ENCODE measurements at places on chromosomes 6 and 20.

DNA sequence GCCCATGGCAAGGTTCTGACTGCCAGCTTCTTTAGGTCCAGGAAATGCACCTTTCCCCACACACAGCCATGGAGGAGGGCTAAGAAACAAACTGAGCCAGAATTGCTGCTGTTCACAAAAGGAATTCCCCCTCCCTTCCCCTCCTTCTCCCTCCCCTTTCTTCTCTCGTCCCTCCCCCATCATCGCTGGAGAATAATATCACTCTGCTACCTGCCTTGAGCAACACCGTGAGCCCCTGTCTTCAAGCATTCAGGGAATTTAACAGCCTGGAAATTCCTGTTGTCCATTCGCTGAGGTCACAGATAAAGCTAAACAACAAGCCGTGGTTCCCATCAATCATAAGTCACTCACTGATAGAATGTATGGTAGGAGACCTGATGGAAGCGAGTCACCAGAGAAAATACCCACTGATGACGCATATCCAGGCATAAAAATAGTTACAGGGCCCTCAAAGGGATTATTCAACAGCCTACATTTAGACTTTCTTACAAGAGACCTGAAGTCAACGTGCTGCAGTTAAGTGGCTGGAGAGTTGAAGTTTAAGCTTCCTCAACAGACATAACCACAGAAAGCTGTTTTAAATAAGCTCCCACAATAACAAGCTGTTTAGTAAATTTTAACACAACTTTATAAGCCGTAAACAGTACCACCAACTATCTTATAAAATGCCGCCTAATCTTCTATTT, 59.7 kb downstream of the HIVEP2 start:
- DNase-seq = no peak

GRCh38 chr6:43834528-43835155, 64.6 kb downstream of the VEGFA start:
- DNase-seq = no peak

DNA sequence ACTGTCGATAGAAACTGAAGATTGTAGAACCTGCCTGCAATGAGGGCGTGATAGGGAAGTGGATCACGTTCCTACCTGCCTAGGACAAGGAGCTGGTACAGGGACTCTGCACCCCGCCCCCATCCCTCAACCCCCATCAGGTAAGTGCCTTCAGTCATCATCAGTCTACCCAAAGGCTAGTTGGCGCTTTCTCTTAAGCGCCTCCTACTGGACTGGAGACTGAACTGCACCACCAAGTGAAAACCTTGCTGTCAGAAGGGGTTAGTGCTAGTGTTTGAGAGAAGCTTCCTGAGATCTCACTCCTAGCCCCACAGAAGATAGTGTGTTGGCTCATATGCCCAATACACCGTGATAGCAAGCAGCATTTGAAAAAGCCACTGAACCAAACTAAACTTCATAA, 706.5 kb upstream of the MAN1A1 start:
- no peak for DNase-seq

DNA sequence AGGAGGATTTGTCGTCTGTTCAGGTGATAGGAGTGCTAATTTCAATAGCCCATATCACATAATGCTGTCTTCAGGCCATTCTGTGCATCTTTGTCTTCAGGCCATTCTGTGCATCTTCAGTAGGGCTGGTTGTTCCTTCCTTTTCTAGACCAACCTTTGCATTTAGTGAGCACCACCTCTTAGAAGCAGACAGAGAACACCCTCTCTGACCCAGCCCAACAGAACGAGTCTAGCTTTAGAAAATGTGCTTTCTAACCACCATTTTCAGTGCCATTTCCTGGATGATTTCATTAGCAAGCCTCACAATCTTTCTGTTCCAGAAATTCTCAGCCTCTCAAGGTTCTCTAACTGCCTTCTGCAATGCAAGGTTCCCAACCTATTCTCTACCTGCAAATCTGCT, 215.3 kb upstream of the KCNQ5 start:
- no peak for DNase-seq

DNA sequence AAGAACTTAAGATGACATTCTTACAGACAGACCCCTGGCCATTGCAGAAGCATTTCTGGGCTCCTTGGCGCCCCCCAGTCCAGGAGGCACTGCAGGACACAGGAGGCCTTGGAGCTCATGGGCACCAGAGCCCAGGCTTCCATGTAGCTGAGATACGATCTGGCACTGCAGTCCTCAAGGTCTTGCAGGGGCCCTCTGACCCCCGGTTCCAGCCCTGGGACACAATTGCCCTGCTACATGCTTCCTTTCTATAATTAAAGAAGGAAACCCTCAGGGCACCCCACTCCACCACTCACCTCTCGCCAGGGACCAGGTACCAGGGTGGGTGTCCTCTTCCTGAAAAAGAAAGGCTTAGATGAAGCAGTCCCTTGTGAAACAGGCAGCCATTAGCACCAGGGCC, 33.6 kb downstream of the WFDC3 start:
- DNase-seq = no peak

- DNase-seq = no peak
Measured at GRCh38 chr6:133610227-133610840, 278.6 kb upstream of the TCF21 start.

GRCh38 chr6:36050305-36050704, 22.7 kb downstream of the MAPK14 start:
- no peak for DNase-seq

DNA sequence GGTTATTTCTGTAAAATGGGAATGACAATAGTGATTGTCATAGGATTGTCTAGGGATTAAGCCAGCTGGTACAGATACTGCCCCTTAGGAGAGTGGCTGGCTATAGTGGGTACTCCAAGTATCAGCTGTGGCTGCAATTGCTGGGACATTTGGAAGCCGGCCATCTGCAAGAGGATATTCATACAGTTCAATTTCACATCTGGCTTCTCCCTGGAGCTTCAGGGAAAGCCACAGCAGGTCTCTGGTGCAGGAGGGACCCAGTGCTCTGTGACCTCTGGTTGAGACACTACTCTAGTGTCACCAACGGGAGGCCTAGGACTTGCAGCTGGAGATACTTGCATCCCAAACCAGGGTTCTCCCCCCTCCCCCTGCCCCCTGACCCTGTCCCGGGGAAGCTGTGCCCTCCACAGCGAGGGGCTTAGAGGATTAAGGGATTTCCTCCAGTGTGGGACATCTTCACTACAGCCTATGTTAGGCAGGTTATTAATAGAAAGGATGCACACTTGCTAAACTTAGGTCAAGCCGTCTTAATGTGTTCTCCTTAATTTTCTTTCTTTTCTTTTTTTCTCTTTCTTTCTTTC, 2.7 kb downstream of the SLC2A10 start:
- no peak for DNase-seq

GRCh38 chr6:51147756-51148155, 329.1 kb downstream of the TFAP2B start:
- no peak for DNase-seq

DNA sequence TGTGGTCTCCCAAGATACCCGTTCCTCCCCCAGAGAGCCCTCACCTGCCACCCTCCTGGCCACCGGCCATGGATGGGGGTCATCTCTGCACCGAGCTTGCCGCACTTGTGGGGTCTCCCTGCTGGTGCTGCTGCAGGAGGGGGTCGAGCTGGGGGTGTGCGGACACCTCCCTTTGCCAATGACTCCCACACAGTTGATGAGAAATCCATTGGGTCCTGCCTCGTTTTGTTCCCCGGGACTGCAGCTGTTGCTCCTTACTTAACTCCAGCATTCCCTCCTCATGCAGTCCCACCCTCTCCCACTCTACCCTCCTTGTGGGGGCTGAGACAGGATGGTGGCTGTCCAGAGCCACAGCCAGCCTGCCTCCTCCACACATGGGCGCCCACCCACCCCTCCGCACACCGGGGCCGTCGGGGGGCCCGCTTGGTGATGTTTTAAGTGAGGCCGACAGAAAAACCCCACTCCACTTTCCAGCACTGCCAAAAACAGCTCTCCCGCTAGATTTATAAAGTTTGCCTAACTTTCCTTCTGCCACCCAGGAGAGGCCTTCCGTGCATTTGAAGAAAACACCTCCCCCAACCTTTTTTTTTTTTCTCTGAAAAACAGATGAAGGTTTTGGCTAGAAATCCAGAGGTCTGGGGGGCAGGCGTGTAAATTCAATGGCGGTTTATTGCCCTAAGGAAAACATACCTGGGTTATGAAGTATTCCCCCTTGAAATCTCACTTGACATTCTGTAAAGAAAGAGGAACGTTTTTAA, 53.5 kb upstream of the APCDD1L start:
- no peak for DNase-seq

DNA sequence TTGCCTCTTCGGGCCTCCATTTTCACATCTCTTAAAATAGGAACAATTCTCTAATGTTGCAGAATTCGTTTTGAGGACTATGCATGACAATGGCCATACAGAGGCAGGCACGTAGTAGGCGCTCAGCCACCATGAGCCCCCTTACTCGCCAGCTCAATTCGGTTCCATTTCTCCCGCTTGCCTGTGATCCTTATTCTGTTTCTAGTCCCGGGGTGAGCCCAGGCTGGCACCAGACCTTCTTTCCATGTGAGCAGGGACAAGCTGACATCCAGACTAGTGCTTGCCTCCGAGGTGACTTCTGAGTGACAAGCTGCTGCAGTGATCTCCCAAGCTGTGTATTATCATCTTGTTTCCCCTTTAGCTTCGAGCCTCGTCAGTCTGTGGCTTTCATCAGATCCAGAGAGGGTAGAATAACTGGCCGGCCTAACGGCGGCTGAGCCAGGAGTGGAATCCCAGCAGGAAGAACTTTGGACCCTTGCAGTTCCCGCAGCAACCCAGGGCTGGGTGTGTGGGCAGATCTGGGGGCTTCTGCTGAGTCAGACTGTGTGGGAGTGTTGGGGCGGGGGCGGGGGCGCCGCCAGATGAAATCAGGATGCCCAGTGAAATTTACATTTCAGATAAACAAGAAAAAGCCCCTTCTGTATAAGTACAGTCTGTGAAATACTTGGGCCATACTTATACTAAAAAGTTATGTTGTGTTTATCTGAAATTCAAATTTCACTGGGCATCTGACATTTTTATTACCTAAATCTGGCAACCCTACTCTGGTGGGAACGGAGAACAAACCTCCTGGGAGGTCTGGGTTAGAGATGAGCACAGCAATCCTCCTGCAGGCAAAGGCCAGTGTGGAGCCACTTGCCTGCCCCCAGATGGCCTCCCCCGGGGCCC, 10.9 kb downstream of the BANF2 start:
- DNase-seq = no peak

- DNase-seq = no peak
Measured at GRCh38 chr6:37024656-37025337, 19.3 kb downstream of the FGD2 start.

DNA sequence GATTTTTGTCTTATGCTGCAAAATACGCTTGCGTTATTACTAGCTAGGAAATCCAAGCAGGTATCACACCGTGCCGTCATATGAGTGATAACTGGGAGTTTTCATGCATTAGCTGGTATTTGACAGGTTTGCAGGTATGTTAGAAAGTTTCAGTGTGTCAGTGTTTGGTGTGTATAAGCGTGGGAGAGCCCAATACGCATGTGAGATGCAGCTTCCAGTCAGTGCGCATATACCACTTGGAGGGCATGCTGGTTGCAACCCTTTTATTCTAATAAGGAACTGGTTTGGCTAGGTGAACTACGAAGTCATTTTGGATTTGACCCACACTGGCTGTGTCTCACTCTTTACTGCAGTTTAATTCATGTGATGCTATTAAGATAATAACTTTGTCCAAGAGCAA, 35.1 kb downstream of the JARID2 start:
- DNase-seq = no peak

DNA sequence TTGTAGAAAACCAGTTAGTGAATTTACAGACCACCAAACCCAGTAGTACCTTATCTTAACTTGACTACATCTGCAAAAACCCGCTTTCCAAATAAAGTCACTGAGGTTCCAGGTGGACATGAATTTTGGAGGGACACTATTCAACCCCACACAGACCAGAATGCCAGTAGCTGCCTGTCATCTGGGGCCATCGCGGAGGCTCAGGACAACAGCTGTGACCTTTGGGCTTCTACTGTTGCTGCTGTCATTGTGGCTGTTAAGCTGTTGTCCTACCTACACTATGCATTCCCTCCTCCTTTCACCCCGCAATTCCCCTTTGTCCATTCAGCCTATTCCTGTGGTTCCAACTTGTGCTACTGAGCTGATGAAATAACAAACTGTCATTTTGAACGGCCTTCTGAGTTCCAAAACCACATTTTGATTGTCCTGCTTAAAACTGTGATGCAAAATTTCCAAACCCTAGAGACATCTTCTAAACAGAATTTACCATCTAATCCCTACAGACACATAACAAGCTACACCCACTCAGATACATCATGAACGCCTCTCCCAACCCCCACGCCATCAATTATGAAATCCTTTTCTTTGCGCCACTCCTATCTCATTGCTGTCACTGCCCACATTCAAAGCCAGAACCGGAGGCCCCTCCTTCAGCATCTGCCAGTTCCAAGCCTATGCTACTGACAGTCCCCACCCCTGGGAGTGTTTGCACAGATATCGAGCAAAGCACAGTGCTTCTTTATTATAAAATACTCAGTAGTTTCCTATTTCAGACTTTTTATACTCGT, 125.0 kb downstream of the C6orf118 start:
- no peak for DNase-seq

DNA sequence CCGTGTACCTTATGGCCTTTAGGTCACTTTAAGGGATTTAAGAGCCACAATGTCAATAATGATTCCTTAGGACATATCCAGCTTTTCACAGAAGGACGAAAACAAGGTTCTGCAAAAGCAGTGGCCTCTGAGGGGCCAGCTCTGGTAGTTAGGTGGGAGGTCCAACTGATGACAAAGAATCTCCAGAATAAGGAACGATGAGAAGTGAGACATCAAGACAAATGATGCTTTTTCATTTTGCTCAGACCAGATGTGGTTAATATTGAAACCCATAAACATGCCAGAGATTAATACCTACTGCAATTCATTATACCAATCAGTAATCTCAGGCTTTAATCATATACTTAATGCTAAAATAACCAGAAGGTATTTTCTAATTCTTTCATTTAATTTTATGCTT, 1.9 kb downstream of the C6orf58 start:
- DNase-seq = no peak

- DNase-seq = no peak
Measured at GRCh38 chr6:148392671-148393070, 50.0 kb downstream of the SASH1 start.

- no peak for DNase-seq
Measured at GRCh38 chr20:20427227-20427864, 59.4 kb downstream of the INSM1 start.

- no peak for DNase-seq
Measured at GRCh38 chr6:144133225-144133821, 17.0 kb upstream of the STX11 start.

DNA sequence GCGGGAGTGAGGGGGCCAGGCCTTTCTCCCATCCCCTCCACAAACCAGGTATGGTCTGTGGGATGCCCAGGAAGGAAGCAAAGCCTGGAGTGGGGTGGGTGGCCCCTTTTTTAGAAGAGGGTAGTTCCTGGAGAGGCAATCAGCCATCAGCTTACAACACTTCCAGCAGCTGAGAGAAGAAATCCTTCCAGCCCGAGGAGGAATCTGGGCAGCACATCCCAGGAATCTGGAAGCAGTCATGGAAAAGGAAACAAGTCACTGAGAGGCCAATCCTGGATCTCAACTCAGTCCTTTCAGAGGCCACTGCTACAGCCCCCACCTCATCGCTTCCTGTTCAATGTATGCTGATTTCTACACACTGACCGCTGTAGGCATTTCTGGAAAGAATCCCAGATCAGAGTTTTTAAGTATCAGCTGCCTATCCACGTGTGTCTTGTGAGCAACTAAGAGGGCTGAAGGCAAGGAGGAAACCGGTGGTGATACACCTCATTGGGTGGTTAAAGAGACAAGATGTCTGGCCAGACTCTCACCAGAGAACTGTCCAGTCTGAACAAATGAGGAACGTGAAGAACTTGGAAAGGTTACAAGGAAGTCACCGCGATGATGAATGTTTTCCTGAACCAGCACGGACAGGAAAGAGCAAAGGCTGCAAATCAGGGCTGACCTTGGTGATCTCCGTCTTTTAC, 92.9 kb upstream of the SHLD1 start:
- no peak for DNase-seq

Measured in NCI-H1417 treated with DMSO at 0.1 percent for 48 hours (cell line).